ENCODE measurements at places on chromosomes 6 and 20. TPM values are rescaled to one million over a fixed set of nuclear protein-coding genes. Genes with fewer than 3 reads are reported as not detected.

KHDC1 gene
- 0.14 TPM for total RNA-seq

SLC32A1 gene
- not detected for total RNA-seq

SERINC1 gene
- 76.3 TPM for total RNA-seq

TUBE1 gene
- 31.7 TPM for total RNA-seq

DNA sequence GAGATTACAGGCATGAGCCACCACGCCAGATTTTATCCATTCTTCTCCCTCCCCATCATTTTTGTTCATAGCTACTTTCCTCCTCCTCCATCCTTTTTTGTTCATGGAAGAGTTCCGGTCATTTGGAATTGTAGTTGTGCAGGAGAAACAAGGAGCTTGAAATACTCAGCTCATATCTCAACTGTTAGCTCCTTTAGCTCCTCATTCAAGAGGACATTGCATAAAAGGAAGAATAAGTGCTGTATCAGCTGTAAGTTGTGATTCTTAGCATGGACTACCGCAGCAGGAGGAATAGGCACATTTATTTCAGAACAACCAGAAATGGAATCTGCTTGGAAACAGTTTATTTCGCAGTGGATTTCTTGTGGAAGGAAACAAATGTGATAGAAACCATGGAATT lies 7.6 kb downstream of the STXBP5 start:
- DNase-seq: no peak

GRCh38 chr20:18164356-18164755 lies 26.7 kb downstream of the KAT14 start:
- DNase-seq: peak; percentile 6

DNA sequence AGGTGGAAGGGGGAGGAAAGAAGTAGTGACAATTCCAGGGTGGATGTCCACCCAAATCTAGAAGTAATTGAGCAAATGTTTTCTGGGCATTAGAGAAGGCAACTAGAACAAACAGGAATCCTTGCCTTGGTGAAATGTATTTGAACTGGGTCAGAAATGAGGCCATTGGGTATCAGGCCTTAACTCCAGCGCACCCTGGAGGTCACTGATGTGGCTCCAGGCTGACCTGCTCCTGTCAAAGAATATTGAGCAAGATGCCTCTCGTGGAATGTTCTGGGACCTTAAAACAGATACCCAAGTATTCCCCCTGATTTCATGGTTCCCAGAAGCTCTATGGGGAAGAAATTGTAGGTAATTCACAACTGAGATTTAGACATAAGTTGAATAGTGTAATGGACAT lies 6.9 kb downstream of the HLA-DPB1 start:
- no peak for DNase-seq

DNA sequence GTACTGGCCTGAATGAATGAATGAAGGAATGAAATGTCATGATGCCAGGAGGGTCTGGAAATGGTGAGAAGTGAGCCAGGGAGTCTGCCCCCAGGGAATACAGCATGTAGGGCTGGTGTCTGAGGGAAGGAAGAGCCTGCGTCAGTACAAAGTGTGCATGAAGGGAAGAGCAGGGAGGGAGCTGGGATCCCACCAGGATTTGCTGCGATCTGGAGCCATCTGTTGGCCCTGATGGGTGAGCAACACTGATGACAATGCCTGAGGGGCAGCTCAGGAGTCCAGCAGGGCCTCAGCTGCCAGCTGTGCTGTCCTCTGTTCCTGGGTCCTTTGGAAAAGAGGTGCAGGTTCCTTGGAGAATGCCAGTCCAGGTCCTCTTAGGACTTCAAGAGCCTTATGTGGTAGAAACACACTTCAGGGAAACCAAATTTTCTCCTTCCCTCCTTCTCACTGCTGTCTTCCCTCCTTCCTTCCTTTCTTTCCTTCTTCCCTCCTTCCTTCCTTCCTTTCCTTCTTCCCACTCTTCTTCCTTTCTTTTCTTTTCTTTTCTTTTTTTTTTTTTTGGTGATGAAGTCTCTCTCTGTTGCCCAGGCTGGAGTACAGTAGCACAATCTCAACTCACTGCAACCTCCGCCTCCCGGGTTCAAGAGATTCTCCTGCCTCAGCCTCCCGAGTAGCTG lies 11.5 kb downstream of the BPI start:
- no peak for DNase-seq

GRCh38 chr6:36946526-36946925 lies 8.0 kb upstream of the PI16 start:
- no peak for DNase-seq

DNA sequence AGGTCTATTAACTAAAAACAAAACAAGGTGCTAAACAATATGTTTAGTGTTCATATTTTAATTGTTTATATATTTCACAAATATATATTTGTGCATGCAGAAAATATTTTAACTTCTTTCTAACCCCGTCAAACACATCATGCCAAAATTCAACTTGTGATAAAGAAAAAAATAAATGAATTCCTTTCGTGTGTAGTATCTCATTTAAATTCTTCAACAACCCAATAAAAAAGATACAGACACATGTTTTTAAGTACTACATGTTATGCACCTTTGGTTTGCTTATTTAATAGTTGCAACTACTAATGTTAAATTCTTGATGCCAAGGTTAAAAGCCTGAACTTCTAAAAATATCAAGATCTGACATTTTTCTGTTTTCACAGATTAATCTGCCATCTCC lies 252.4 kb downstream of the ESR1 start:
- DNase-seq: no peak

Data from Caki2 (cell line).